ENCODE measurements at places on chromosomes 6 and 20.

DNA sequence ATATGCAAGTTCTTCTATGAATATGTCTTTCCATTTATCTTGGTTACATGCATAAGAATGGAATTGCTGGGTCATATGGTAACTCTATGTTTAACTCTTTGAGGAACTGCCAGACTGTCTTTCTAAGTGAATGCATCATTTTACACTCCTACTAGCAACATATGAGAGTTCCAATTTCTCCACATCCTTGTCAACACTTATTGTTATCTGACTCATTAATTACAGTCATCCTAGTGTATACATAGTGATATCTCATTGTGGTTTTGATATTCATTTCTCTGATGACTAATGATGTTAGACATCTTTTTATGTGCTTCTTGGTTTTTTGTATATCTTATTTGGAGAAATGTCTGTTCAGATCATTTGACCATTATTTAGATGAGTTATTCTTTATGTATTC, 96.7 kb upstream of the LAMP5 start:
- DNase-seq: peak; percentile 36

DNA sequence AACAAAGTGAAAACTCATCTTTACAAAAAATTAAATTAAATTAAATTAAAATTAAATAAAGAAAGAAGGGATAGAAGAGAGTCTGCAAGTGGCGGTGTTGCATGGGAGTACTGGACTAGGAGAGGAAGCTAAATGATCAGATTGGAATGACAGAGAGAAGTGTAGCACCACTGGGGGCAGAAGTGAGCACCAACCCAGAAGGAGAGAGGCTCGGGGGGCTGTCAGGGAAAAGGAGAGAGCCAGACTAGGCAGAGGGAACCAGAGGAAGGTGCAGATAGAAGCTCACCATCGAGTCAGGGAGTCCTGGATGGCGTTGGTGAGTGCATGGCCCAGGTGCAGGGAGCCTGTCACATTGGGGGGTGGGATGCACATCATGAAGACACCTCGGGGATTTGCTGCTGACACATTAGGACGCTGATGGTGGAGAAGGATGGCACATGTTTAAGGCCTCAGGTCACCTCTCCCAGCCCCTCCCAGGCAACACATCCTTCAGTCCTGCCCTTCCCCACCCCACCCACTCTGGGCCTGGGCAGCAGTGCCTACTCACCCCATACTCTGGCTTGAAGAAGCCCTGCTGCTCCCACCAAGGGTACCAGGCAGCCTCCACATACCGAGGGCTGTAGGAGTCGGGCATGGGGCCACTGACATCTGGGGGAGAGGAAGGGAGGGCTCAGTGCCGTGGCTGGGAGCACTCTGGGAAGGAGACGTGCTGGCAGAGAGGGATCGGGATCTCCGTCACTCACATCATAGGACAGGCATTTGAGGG, 4.0 kb downstream of the VARS1 start:
- peak; percentile 50 for DNase-seq

DNA sequence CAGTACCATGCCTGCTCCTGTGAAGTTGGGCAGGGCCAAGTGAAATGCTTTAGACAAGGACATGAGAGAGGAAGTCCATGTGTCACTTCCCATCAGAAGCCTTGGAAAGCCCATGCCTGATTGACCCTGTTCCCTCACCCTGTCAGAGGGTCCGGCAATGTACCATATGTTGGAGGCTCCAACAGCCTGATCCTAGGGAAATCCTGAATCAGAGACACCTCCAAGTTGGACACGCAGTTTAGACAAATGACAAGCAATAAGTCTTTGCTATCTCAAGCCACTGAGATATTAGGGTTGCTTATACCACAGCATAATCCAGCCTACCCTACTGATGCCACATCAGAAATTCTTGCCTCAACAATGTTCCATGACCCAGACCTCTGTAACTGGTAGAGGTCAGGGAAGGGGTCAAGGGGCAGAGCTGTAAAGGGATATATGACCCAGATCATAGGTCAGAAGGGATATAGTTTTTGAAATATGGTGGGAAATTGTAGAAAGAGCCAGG, 174.8 kb downstream of the HACE1 start:
- no peak for DNase-seq

DNA sequence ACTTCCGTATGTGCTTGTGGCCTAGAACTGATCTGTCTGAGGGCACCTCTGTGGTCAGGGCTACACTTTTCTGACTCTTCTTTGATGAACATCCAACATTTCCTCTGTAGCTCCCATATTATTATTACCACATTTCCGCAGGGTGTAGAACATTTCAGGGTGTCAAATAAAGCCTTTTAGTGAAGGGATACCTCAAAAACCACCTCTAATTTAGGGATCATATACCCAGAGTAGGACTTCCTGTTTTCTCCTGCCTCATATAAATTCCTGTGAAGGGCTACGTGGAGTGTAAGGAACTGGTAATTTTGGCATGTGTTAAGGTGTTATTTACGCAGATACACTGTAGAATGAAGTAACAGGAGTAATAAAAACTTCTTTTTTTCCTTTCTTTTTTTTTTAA, 5.5 kb upstream of the MUC22 start:
- DNase-seq: no peak

DNA sequence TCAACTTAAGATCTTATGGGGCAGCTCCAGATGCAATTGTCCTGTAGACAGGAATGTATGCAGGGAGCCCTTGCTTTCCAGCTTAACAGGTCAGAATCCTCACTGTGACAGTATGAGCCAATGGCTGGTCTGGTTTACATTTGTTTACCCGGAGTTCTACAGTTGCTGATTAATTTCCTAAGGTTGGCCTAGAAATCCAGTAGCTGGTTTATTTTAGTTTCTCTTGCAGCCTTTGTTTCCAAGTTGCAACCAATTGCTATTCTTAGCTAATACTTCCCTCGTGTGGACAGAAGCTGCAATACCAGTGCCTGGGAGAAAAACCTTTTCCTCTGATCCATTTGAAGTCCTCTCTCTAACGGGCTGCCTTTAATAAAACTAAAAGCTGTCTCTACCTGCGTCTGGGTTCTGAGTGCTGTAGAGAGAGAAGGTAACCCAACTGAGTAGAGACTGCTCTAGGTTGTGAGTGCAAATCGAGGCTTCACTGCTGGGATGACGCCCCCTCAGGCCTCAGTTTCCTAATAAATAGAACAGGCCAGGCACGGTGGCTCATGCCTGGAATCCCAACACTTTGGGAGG, 45.9 kb downstream of the ZNF217 start:
- DNase-seq: peak; percentile 73

GRCh38 chr20:3227506-3227905, 11.5 kb downstream of the SLC4A11 start:
- no peak for DNase-seq

- no peak for DNase-seq
Measured at GRCh38 chr6:64732888-64733287, 974.1 kb downstream of the EYS start.

DNA sequence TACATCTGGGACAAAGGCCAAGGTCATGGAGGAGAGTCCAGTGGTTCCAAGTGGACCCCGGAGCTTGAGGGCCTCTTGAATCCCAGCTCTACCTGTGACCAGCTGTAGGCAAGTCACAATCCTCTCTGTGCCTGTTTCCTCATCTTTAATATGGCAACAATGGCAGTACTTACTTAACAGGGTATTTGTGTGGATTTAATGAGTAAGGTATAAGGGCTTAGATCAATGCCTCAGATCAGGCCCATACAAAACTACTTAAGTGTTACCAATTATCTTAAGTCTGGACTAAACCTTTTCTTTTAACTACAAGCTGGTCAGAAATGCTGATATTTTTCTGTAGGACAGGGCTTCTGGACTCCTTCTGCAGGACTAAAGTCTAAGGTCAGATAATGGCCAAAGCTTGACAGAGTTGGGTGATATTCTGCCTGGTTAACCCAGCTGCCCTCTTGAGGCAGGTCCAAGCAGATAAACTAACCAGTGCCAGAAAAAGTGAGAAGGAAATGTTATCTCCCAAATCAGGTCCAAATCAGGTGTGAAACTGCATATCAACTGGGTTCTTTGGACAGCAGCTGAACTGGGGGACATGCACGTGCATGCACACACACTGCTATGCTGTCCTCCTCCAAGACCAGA, 2.2 kb downstream of the SULF2 start:
- DNase-seq: no peak

- no peak for DNase-seq
Measured at GRCh38 chr6:153729189-153729588, 309.9 kb upstream of the OPRM1 start.

All from NCI-H446 (cell line).